Uterus (tissue), 4 donors: ENCODE measurements at places on chromosomes 3 and 15.

- no peak for DNase-seq
Measured at GRCh38 chr3:47856669-47857068, 53.7 kb downstream of the DHX30 start.

DNA sequence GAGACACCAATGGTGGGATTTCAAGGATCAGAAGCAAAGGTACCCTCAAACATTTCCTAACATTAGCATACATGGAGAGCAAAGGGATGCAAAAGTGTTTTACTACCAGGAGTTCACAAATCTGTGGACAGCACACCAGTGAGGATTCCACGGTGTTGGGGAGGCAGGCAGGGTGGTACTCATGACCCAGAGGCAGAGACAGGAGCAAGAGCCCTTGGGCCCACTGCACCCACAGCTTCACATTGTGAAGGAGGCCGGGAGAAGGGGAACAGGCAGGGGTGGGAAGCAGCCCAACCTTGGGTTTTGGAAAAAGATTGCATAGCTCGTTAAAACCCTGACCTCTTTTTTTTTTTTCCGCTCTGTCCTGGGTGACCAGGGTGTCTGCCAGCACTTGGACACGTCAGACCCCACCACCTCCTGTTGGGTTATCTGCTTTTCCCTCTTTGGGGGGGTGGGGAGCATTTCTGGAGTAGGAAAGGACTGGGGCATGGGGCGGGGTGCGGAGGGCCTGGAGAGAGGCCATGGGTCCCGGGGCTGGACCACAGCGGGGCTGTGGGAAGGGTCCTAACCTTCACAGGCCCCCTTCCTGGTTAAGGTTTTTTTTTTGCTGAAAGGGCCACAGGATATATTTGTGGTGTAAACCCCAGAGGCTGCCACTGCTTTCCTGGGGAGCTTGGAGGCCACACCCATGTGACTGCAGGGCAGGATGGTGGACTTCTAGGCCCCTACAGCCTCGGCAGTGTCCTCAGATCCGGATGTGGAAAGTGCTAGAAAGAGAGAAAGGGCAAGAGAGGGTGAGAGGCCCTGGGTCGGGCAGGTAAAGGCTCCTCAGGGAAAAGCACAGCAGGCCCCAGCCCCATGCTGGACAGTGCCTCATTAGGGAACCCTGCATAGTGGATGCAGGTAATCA, 12.5 kb downstream of the SH2D7 start:
- DNase-seq, result no peak

DNA sequence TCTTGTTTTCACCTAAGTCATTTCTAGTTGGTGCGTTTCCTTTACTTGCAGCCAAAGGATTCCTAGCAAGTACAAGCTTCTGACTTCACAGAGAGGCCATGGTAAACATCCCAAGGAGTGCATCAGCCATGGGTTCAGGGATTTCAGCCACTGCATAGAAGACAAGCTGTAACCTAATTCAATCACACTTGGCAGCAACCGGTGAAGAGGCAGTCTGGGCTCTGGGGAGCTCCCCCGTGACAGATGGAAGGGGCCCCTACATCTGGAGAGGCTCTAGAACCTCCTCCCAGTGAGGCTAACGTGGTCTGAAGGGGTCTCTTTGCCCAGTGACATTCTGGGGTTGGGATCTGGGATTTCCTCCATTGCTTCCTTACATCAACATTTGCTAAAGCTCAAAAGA, 8.4 kb upstream of the SNRPA1 start:
- DNase-seq, result no peak

GRCh38 chr15:99164119-99164518, 59.2 kb downstream of the SYNM start:
- no peak for DNase-seq

GRCh38 chr3:132378-132777, 64.2 kb upstream of the CHL1 start:
- no peak for DNase-seq

- DNase-seq, result no peak
Measured at GRCh38 chr3:139327231-139327630, 16.6 kb upstream of the MRPS22 start.

DNA sequence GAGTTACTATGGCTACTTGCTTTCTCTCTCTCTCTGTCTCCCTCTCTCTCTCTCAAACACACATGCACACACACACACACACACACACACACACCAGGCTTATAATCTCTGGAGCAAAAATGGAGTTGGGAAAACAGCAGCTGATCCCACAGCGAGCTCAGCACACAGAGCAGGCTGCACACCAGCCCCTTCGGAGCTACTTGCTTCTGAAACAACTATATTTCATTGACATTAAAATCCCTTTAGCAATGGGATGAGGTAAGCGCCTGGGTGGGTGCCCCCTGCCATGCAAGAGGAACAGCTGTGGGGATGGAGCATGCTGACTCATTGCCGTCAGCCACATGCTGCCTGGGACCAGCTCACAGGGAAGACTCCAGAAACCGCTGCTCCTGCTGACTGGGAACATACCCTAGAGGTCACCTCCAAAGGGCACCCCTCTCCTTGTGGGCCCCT, 45.7 kb downstream of the B3GNT5 start:
- DNase-seq, result peak; percentile 31

GRCh38 chr3:197339841-197340520, 41.6 kb upstream of the DLG1 start:
- no peak for DNase-seq
